Melanocyte of skin (primary cell): ENCODE measurements at places on chromosomes 1 and 21. TPM values are rescaled to one million over a fixed set of nuclear protein-coding genes. Genes with fewer than 3 reads are reported as not detected.

Gene CYP4A11
- not detected in 2 replicates for total RNA-seq

Gene GJA9
- not detected in 2 replicates for total RNA-seq

Gene LMO4
- total RNA-seq: 29.5 and 33.3 TPM in 2 replicates

Gene AGMAT
- total RNA-seq: 2.6 and 2.7 TPM in 2 replicates

Gene KPRP
- not detected in 2 replicates for total RNA-seq

Gene SERTAD4
- 0.34 and 0.73 TPM in 2 replicates for total RNA-seq

Gene ZNF670
- total RNA-seq: 1.4 and 1.8 TPM in 2 replicates

Gene H3-3A
- total RNA-seq: 120 and 172 TPM in 2 replicates

Gene TDRD10
- total RNA-seq: 0.15 TPM in 1 of 2 replicates, not detected in the other
